ENCODE measurements at places on chromosomes 7 and 10. TPM values are rescaled to one million over a fixed set of nuclear protein-coding genes. Genes with fewer than 3 reads are reported as not detected.

Gene ZNF117
- polyA plus RNA-seq = 5.4 TPM

Gene PSD
- polyA plus RNA-seq = 13.2 TPM

Gene FKBP6
- polyA plus RNA-seq = not detected

Gene OPN4
- polyA plus RNA-seq = not detected

Gene CFAP58
- 1.4 TPM for polyA plus RNA-seq

Gene STAMBPL1
- 7.9 TPM for polyA plus RNA-seq

Gene HMX3
- not detected for polyA plus RNA-seq

Gene CACNB2
- polyA plus RNA-seq = 101 TPM

Gene KIF20B
- polyA plus RNA-seq = 8.3 TPM

Gene CCDC146
- 3.6 TPM for polyA plus RNA-seq

Gene KCP
- polyA plus RNA-seq = 1.6 TPM

Gene HHEX
- 0.43 TPM for polyA plus RNA-seq

Gene KAZALD1
- 27.5 TPM for polyA plus RNA-seq

Gene ZP3
- polyA plus RNA-seq = not detected

Gene ACHE
- 42.7 TPM for polyA plus RNA-seq

Gene AGBL3
- 3.8 TPM for polyA plus RNA-seq

Gene DGKI
- polyA plus RNA-seq = 61.4 TPM

Gene SLC25A13
- 30.7 TPM for polyA plus RNA-seq

Gene SEC24C
- 56.6 TPM for polyA plus RNA-seq

Gene ATOH7
- 0.50 TPM for polyA plus RNA-seq

Gene MUC12
- polyA plus RNA-seq = not detected

Gene TAS2R5
- polyA plus RNA-seq = 0.12 TPM

Gene KCND2
- polyA plus RNA-seq = 1.4 TPM

Gene ENTPD7
- 5.1 TPM for polyA plus RNA-seq

Gene GRM3
- polyA plus RNA-seq = 0.78 TPM

Gene TMEM236
- not detected for polyA plus RNA-seq

Gene STEAP4
- polyA plus RNA-seq = 0.22 TPM

Gene CCDC172
- not detected for polyA plus RNA-seq

Gene COBL
- polyA plus RNA-seq = 0.07 TPM

Gene SUGCT
- polyA plus RNA-seq = 57.8 TPM

Gene ZNF487
- polyA plus RNA-seq = 5.3 TPM

Gene EBLN1
- not detected for polyA plus RNA-seq

Gene WNT16
- not detected for polyA plus RNA-seq

Gene LOXL4
- 3.1 TPM for polyA plus RNA-seq

Gene TMEM213
- not detected for polyA plus RNA-seq

Gene CDC14C
- polyA plus RNA-seq = 0.06 TPM

Gene MDFIC
- 15.2 TPM for polyA plus RNA-seq

Gene SEMA4G
- polyA plus RNA-seq = 7.0 TPM

Gene TRIM73
- 10.9 TPM for polyA plus RNA-seq

Gene ADARB2
- polyA plus RNA-seq = 1.6 TPM

Gene CCL24
- not detected for polyA plus RNA-seq

Gene C10orf67
- 0.16 TPM for polyA plus RNA-seq

Gene KEL
- 12.6 TPM for polyA plus RNA-seq

Gene HOXA3
- polyA plus RNA-seq = 1.4 TPM

Gene ASB10
- not detected for polyA plus RNA-seq
